GM12878 (cell line): ENCODE measurements at places on chromosomes 3 and 15. TPM values are rescaled to one million over a fixed set of nuclear protein-coding genes. Genes with fewer than 3 reads are reported as not detected.

DNA sequence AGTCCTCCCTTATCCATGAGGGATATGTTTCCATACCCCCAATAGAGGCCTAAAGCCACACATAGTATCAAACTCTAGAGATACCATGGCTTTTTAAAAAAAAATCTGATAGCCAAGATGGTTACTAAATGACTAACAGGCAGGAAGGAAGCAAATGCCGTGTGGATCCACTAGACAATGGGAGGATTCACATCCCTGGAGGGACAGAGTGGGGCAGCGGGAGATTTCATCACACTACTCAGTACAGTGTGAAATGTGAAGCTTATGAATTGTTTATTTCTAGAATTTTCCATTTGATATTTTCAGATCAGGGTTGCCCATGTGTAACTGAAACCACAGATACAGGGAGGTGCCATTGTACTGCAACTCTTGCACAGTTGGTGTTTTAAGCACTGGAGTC, 826.6 kb downstream of the SQOR start:
- DNase-seq = no peak

DNA sequence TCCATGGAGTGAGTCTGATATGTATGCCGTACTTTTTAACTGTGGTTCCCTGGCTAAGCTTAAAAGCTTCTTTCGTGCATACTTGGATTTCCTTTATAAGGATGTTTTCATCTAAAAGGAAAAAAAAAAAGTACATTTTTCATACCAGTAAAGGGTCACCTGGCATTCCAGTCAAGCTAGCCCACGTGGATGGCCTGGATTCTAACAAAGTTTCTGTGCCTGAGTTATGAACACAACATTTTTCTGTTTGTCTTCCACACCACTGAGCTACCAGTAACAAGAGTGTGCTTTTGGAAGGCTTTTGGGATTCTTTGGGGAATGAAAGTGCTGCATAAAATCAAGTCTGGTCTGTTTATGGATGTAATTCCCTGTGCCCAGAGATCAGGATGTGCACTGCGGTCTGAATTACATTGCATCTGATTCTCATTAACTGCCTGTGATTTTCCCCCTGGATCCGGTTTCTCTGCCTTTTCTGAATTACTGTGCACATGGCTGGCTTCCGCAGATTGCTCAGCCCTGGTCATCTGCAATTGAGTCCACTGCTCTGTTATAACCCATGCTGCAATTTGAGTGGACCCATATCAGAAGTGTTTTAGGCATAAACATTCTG, 38.2 kb upstream of the MAGI1 start:
- no peak for DNase-seq

GRCh38 chr3:138684396-138684795, 75.8 kb downstream of the FAIM start:
- no peak for DNase-seq

DNA sequence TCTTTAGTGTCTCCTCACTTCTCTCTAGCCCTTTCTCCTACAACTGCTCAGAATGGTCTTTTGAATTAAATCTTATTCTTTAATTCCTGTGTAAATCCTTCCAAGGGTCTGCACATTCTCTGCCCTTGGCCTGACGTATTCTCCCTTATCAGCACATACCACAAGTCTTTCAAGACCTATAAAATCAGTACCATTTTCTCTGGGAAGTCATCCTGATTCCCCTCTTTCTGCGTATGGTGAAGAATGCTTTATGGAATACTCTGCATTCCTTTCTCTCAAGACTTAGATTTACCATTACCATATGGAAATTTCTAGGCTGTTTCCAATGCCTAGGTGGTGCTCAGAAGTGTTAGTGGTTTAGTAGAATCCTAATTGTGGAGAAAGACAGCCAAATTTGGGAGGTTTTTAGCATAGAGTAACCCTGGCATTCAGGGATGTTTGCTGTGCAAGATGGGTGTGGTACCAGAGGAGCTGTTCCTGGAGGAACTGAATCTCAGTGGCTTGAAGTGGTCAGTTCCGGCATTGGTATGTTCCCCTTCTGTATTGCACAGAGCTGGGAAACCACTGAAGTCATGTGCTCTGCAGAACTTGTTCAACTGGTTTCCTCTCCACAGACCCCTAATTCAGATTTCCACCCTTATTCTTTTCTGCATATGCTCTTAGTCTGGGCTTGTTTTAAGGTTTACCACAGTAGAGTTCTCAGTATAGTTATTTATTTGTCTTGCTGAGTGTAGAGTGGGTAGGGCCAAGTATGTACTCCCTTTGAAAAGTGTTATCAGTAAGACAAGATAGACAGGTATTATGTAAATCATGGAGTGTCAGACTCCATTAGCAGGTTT, 24.5 kb downstream of the IQGAP1 start:
- peak; percentile 72 for DNase-seq

RASGRF1 gene
- total RNA-seq = 0.85 and 1.1 TPM in 2 replicates
